ENCODE measurements at places on chromosomes 7 and 10.
A peak's percentile ranks its signal among the peaks of the same experiment; 100 is the strongest.

DNA sequence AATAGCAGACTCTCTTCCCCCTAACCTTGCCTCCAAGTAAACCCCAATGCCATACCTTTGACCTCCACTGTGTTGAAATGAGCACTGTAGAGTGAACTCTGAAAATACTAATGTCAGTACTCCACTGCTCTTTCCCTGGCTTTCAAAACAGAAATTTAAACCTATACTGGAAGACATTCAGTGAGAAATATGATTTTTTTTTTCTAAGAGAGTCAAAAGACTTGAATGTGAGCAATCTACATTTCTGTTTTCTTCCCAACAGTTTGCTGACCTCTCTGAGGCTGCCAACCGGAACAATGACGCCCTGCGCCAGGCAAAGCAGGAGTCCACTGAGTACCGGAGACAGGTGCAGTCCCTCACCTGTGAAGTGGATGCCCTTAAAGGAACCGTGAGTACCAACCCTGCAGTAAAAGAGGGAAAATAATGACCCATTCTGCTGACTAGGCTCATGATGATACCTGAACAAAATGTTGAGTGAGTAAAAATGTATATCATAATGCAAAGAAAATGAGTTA, 6.4 kb downstream of the VIM start:
- DNase-seq = peak; percentile 33

DNA sequence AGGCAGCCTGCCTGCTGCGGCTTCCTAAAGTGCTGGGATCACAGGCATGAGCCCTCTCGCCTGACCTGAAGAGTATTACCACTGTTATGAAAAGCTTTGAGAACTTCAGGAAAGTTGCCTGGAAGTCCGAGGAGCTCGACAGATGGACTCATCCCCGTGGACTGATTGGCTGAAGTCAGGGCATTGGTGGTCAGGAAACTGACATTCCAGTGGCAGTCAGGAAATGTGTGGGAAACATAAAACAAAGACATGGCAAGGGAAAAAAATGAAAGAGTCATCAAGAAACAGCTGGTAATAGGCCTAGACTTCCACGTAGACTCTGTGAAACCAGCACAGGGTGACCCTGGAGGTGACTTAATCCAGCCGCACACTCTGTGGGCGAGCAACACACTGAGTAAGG, 123.3 kb downstream of the CDH23 start:
- no peak for DNase-seq

DNA sequence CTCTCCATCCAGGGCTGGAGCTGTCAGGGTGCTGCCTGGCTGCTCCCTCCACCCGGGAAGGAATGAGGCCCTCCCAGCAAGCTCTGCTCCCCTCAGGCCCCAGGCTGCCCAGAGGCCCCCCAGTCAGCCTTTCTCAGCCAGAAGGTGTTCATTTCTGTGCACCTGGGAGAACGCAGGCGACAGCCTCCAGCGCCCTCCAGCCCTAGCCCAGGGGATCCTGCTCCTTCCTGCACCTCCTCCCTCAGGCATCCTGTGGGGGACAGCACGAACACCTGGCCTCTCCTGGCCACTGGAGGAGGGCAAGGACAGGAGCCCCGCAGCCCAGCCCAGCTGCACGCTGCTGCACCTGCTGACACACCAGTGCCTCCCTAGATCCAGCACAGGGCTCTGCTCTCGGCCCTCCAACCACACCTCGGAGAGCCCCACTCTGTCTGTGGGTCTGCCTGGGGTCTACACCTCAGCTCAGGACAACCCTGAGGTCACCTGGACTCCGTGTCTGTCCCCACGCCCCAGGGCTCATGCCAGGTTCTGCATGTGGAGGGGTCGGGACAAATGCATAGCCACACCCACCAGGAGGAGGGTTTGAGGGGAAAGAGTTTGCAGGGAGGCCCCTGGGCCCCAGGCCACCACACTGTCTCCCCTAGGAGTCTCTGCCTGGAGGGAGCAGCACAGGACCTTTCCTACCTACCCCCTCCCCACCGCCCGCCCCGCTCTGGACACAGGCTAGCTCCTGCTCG, 7.4 kb upstream of the PWWP2B start:
- no peak for DNase-seq

DNA sequence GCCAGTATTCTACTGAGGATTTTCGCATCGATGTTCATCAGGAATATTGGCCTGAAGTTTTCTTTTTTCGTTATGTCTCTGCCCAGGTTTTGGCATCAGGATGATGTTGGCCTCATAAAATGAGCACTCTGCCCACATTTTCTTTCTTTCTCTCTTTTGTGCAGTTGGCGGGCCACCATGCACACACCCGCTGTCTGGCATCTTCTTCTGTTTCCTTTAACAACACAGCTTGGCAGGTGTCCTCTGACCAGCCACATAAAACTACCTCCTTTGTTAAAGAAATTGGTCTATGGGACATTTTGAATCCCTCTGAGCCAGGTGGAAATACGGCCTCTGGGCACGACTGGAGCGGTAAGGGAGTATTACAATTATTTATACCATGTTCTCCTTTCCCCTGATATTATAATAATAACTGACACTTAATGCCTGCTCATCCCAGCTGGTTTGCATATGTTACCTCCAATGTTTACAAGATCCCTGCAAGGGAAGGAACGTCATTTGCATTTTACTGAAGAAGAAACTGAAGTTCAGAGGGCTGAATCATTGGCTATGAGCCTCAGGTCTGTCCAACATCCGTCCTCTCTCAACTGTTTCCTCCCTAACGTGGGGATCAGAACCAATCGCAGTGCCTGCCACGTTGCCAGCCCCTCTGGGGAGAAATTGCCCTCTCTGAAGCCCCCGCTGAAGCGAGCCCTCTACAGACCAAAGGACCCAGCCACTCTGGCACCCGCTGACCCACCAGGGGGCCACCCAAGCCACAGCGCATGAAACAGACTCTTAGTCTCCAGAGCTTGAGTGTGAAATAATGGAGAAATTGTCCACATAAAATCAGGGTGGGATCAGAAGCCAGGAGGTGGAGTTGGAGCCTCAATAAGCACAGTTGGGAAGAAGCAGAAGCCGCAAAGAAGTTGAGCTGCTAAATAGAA, 125.0 kb upstream of the FOXK1 start:
- DNase-seq = peak; percentile 37

DNA sequence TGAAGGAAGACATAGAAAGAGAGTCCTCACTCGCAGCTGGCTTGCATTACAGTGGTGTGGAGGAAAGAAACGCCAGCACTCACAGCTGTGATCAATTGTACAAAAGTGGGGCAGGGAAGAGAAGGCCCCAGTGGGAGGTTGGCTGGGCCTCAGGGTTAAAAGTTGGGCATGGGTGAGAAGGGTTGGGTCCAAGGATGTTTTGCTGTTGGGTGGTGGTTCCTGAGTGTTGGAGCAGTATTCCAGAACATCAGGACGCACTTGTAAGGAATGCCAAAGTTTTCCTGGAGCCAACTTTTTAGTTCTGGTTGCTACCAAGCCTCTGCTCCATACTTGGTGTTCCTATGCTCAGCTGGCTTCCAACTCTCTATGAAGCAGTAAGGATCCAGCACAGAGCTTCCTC, 55.4 kb upstream of the MKRN1 start:
- DNase-seq = peak; percentile 55

DNA sequence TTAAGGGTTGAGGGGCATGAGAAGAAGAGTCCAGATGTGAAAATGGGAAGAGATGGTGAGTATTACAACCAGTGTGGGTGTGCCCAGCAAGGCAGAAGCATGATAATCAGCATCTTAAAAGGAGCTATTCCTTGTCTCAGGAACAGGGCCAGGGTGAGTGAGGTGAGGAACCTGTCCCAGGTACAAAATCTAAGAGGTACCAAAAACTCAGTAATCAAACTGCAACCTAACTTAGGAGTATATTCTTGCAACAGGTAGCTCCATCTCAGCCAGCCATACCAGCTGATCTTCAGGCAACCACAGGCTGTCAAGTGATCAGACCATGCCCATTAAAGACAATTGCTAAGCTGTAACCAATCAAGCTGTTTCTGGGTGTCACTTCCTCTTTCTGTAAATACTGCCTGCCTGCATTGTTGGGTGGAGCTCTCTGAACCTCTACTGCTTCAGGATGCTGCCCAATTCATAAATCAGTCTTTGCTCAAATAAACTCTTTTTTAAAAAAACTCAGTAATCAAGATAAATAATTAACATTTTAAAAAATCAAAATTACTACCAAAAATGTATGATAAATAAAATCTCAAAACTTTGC, 7.4 kb downstream of the KEL start:
- no peak for DNase-seq

GRCh38 chr10:21888959-21889358, 114.6 kb downstream of the DNAJC1 start:
- DNase-seq = no peak

DNA sequence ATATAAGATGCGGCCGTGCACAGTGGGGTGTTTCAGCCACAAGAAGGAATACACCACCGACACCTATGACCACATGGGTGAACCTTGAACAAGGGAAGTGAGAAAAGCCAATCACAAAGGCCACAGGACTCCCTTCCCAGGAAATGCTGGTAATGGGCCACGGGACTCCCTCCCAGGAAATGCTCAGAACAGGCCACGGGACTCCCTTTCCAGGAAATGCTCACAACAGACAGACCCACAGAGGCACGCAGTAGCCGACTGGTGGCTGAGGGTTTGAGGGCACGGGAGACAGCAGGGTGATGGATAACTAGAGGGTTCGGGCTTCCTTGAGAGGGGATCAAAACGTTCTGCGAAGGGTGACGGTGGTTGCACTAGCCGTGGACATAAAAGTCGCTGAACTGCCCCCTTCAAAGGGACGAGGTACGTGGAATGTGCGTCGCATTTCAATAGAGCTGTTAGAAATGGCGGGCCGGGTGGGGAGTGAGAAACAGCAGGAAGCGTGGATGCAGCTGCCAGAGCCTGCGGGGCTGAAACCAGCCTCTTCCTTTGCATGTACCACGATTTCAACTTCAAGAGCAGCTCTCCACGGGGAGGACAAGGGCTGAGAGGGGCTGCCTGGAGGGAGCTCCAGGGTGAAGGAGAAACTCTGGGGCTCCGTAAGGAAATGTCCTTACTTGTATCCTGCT, 274.0 kb downstream of the ELFN1 start:
- no peak for DNase-seq

DNA sequence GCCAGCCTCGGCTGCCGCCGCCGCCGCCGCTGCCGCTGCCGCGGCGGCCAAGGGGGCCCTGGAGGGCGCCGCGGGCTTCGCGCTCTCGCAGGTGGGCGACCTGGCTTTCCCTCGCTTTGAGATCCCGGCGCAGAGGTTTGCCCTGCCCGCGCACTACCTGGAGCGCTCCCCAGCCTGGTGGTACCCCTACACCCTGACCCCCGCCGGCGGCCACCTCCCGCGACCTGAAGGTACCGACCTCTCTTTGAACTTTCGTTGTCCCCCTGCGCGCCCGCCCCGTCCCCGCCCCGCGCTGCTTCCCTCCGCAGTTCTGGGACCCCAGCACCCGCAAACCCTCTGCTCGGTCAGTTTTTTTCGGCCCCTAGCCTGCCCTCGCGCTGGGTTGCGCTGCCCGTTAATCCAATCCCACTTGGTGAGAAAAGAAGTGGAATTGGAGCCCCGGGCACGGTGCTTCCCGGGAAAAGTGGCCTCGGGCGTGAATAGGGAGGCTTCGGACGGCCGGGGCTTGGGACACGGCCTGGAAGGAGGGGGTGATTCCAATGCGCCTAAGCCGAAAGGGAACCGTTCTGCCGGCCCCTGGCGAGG, 543 bp downstream of the HMX3 start:
- DNase-seq = no peak

DNA sequence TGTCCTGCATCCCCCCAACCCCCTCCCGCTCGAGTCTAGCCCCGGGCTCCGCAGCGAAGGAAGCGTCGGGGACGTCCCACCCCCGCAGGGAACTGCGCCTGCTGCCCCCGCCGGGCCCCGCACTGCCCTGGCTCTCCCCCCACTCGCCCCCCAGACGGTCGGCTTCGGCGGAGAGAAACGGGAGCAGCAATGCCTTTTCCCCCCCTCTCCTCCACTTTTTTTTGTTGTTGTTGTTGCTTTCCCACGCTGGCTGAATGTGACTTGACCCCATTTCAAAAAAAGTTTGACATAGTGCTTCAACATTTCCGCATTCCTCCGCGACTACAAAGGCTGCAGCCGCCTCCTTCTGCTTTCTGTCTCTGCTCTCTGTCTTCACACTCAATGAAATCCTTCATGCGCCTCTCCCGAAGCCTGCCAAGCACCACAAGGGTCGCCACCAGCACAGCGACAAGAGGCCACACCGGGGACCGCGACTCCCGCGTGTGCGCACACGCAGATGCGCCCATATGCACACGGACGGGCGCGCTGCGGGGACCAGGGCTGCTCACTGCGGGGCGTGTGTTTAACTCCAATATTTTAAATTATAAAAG, 1.0 kb downstream of the CDK6 start:
- DNase-seq = peak; percentile 62

DNA sequence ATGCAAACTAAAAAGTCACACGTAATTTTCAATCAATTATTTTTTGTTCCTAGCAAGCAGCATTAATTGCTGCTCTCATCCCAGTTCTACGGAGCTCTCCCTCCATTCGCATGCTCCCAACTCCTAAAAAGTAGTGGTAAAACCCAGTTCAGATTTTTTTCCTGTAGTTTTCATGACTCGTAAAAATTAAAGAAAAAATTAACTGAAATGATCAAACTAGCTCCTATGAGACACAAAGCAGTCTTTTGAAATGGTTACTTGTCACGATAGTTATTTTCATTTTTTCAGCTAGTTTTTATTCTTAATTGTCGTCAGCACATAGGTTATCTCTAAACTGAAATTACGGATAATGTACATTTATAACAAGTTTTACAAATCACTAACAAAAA, 1.8 kb downstream of the HNRNPA2B1 start:
- DNase-seq = no peak

DNA sequence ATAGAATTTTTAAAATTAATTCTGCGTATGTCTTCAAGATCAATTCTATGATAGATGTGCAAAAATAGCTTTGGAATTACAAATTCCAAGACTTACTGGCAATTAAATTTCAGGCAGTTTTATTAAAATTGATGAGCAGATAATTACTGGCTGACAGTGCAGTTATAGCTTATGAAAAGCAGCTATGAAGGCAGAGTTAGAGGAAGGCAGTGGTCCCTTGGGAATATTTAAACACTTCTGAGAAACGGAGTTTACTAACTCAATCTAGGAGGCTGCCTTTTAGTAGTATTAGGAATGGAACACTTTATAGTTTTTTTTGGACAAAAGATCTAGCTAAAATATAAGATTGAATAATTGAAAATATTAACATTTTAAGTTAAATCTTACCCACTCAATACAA, 70.8 kb downstream of the CFTR start:
- DNase-seq = no peak

GRCh38 chr7:132464740-132465139, 111.5 kb downstream of the PLXNA4 start:
- DNase-seq = no peak

- no peak for DNase-seq
Observed at GRCh38 chr10:14502431-14502830, 171.7 kb upstream of the FRMD4A start.

- no peak for DNase-seq
Observed at GRCh38 chr7:116707289-116707688, 35.3 kb downstream of the MET start.

DNA sequence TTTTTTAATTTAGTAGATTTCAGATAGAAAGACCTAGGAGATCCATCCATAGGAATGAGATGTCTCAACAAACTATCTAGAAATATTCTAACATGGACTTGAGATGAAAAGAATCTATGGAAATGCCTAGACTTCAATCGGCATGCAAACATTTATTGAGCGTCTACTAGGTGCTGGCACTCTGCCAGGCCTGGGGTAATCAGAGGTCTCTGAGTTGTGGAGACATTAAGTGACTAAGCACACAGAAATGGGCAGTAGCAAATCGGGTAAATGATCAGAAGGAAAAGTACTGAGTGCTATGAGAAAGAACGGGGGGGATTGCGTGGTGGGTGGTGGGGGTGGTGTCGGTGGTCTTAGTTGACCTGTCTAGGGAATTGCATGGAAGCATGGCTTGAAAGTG, 466.6 kb downstream of the GALNT17 start:
- DNase-seq = no peak

Measured in fibroblast of gingiva (primary cell).